ENCODE measurements at places on chromosomes 7 and 10.

- no peaks in the 10 kb centered on the region for H3K36me3 ChIP-seq
- H3K27me3 ChIP-seq = no peaks in the 10 kb centered on the region
- peak; percentile 86 for DNase-seq
- peaks cover 2% of the 10 kb centered on the region for H3K4me1 ChIP-seq
- H3K4me3 ChIP-seq = no peak overlapping the region
These were observed 32.2 kb downstream of the FOXL3 start for GRCh38 chr7:322111-322671.

- peak overlapping the region; percentile 78 for H3K4me3 ChIP-seq
- peak overlapping the region; percentile 34 for H3K27ac ChIP-seq
- DNase-seq = no peak
- H3K4me1 ChIP-seq = no peaks in the 10 kb centered on the region
- H3K27me3 ChIP-seq = no peaks in the 10 kb centered on the region
- H3K36me3 ChIP-seq = no peaks in the 10 kb centered on the region
These were observed 16.0 kb downstream of the MYOZ1 start for GRCh38 chr10:73625004-73625883.

GRCh38 chr10:121426307-121426706 is 171.9 kb downstream of the FGFR2 start:
- no peaks in the 10 kb centered on the region for H3K4me1 ChIP-seq
- no peak overlapping the region for H3K27ac ChIP-seq
- no peak overlapping the region for H3K4me3 ChIP-seq
- DNase-seq = no peak
- H3K36me3 ChIP-seq = no peaks in the 10 kb centered on the region

DNA sequence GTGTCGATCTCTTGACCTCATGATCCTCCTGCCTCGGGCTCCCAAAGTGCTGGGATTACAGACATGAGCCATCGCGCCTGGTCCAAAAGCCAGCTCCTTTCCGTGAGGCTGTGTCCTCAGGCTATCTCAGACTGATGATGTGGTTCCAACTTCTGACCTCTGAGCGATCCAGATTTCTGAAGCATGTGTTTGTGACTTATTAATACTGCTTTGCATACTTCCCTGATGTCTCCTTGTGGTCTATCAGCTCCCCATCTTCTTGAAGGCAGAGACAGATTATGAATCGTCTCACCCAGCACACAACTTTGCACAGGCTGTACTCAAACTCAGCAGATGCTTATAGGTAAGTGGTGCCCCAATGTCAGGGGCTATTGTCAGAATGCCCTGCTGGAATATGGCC is 2.0 kb upstream of the PLPP4 start:
- H3K27me3 ChIP-seq = peaks cover 5% of the 10 kb centered on the region
- no peak overlapping the region for H3K27ac ChIP-seq
- no peak overlapping the region for H3K4me3 ChIP-seq
- peaks cover 10% of the 10 kb centered on the region for H3K4me1 ChIP-seq

DNA sequence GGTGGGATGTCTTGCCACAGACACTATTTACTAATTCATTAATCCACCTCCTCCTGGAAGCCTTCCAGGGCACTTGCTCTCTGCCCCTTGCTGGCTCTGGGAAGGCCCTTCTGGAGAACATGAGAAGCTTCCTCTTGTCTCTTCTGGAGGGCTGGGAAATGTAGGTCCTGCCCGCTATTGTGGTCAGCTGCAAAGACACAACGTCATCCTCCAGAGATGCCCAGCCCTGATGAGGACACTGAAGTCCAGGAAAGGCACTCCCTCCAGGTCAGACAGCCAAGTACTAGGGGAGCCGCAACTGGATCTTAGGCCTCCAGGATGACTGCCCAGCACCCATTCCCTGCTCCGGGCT is 9.6 kb upstream of the TACR2 start:
- no peak for DNase-seq
- H3K4me3 ChIP-seq = no peak overlapping the region
- no peak overlapping the region for H3K27ac ChIP-seq

DNA sequence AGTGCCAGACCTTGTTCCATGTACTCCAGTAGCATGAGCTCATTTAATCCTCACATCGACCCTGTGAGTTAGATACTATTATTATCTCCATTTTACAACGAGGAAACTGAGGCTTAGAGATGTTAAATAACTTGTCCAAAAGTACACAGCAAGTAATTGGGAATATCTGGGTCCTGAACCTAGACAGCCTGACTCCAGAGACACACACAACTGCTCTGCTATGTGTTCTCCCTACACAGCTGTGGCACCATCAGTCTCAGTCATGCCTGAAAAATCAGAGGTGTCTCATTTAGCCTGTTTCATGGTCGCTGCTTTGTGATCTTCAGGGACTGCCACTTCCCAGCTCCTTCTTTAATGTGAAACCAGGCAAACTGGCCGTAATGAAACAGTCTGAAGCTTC is 56.5 kb downstream of the COL1A2 start:
- peaks cover 3% of the 10 kb centered on the region for H3K4me1 ChIP-seq
- no peak overlapping the region for H3K27ac ChIP-seq
- no peak for DNase-seq
- no peaks in the 10 kb centered on the region for H3K27me3 ChIP-seq

- H3K4me3 ChIP-seq = no peak overlapping the region
- DNase-seq = no peak
- no peak overlapping the region for H3K27ac ChIP-seq
- no peaks in the 10 kb centered on the region for H3K36me3 ChIP-seq
These were observed 56.3 kb downstream of the PLXNA4 start for GRCh38 chr7:132519936-132520335.

DNA sequence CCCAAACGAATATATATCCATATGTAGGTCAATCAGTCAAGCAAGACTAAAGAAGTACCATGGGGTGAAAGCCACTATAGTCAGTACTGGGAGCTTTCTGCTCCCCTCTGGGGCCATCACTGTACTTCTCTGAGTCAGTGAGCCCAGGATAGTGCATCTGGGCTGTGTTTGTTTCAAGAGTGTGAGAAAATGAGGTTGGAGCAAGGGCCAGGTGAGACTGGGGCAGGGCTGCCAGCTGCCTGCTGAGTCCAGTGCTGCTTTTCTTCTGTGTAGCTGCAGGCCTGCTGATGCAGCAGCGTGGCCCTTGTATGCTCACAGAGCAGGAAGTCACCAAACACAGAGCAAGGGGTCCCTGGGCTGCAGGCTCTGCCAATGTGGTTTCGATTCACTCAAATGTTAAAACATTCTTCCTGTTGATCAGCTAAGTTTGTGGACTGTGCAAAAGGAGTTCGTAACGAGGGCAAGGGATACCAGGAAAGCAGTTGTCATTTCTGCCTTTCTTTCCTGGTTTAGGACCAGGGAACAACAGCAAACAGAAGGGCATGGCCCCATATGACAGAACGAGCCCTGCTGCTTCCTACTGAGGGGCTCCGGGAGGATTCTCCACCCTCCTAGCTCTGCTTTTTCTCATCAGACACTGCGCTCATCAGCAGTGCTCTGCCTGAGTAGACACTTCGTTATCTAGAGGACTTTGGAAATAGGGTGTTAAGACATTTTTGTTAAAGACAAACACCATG is 65.4 kb upstream of the TNS3 start:
- H3K27ac ChIP-seq = no peak overlapping the region
- no peaks in the 10 kb centered on the region for H3K36me3 ChIP-seq
- no peak overlapping the region for H3K4me3 ChIP-seq
- H3K4me1 ChIP-seq = no peaks in the 10 kb centered on the region
- H3K27me3 ChIP-seq = no peaks in the 10 kb centered on the region
- no peak for DNase-seq

DNA sequence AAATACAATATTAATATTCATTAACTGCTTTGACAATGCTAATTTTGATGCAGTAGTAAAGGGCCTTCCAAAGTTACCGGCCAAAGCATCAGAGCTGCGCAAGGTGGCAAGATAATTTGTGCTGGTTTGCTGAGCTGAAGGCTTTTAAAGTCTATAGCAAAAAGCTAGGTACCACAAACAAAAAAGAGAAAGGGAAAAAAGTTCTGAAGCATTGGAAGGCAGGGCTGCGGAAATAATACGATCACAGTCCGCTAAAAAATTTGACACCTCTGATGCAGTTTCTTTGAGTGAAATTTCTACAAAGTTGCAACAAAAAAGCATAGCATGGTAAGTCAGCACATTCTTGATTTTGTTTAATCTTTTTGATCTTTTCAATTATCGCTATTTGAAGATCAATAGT is 175.6 kb downstream of the TCF7L2 start:
- H3K36me3 ChIP-seq = no peaks in the 10 kb centered on the region
- H3K27ac ChIP-seq = no peak overlapping the region
- no peaks in the 10 kb centered on the region for H3K27me3 ChIP-seq
- DNase-seq = no peak
- H3K4me3 ChIP-seq = no peak overlapping the region
- H3K4me1 ChIP-seq = peaks cover 11% of the 10 kb centered on the region

- H3K27ac ChIP-seq = no peak overlapping the region
- H3K36me3 ChIP-seq = peaks cover 11% of the 10 kb centered on the region
- no peaks in the 10 kb centered on the region for H3K27me3 ChIP-seq
- no peaks in the 10 kb centered on the region for H3K4me1 ChIP-seq
- H3K4me3 ChIP-seq = no peak overlapping the region
These were observed 150.6 kb downstream of the TPST1 start for GRCh38 chr7:66355756-66356155.

DNA sequence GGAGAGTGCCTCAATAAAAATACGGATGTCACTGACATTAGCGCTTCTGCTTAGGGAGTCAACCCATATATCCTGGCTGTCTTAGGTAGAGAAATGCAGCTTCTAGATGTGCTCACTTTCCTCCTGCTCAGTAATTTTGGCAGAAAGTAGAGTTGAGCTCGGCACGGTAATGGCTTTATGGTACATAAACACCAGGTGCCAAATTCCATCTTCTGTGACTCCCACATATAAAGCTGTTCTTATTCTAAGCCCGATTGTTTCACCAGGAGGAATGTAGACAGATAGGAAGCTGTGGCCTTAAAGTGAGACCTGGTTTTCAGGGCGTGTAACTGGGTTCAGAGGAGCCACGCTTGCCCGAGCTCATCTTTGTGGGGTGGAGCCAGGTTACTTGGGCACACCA is 143.7 kb downstream of the CREB5 start:
- no peak overlapping the region for H3K27ac ChIP-seq
- peaks cover 3% of the 10 kb centered on the region for H3K27me3 ChIP-seq
- H3K36me3 ChIP-seq = no peaks in the 10 kb centered on the region
- no peak overlapping the region for H3K4me3 ChIP-seq
- DNase-seq = no peak

DNA sequence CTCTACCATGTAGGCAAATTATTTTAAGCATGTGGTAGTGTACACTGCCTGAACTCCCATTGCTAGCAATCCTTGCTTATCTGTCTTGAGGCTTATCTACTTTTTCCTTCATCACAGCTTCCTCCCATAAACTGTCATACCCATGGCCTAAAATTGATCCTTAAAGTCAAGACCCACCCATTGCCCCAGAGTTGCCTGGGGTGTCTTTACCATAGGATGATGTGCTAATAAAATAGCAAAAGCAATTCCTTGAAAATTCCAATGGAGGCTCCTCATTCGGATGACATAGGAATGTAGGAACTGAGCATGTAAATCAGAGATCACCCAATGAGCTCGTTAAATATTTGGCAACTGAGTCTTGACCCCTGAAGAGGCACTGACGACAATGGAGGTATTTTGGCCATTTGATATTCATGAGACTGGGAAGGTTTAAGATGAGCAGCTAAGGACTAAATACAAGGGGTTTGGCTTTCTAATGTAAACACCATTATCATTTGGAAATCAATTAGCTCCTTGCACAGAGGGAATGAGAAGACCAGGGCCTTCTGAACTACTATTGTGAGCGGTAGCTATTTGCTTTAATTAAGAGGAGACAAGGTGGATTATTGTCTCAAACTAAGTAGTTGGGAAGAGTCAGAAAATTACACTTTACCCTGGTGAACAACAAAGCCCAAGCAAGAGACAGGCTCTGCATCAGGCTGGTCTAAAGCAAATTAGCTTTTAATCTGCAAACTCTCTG is 234.9 kb downstream of the GATA3 start:
- H3K4me3 ChIP-seq = no peak overlapping the region
- H3K27ac ChIP-seq = no peak overlapping the region
- H3K4me1 ChIP-seq = no peaks in the 10 kb centered on the region
- no peaks in the 10 kb centered on the region for H3K36me3 ChIP-seq

DNA sequence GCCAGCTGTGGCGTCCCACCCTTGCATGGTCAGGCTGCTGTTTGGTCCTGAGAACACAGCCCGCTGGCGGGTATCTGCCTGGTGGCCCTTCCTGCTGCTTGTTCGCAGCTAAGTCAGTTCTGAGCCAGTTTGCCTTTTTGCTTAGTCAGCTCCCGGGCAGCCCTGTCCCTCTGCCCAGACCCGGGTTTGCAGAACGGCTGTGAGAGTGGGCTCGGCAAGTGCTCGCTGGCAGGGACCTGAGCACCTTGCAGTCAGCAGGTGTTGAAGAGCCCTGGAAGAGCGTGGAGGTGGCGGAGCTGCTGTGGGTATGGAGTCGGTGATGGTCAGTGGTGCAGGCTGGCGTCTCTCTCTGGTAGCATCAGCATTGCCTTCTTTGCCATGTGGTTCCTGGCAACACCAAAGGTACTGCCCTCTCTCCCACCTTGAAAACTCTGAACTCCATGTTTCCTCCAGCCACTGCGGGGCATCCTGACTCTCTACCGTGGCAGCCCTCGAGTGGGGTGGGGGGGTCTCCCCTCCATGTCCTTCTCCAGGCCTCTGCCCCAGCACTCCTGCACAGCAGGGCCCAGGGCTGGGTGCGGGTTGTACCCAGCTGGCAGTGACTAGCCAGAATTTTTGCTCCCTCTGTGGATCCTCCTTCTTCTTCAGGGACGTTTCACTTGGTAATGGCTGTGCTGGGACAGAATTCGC is 4.6 kb downstream of the INPP5A start:
- DNase-seq = no peak
- H3K4me1 ChIP-seq = peaks cover 52% of the 10 kb centered on the region
- H3K27ac ChIP-seq = no peak overlapping the region

DNA sequence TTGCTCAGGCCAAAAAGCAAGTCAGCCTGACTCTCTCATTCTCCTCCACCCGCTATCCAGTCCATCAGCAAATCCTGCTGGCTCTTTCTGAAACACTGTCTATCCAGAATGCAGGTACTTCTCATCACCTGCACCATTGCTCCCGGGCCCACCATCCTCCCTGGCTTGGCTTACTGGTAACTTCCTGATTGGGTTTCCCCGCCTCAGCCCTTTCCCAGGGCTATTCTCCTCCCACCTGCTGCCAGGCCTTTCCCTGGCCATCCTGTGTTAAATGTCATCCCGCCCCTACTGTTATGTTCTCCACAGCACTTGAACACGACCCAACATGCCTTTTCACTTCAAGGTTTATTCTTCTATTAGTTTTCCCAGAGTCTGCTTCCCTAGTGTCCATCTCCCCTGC is 124.0 kb downstream of the CNNM2 start:
- no peaks in the 10 kb centered on the region for H3K27me3 ChIP-seq
- no peak overlapping the region for H3K27ac ChIP-seq
- no peaks in the 10 kb centered on the region for H3K36me3 ChIP-seq

GRCh38 chr7:447523-447922 is 72.1 kb downstream of the PDGFA start:
- H3K4me1 ChIP-seq = no peaks in the 10 kb centered on the region
- H3K27me3 ChIP-seq = no peaks in the 10 kb centered on the region
- H3K4me3 ChIP-seq = no peak overlapping the region
- no peak for DNase-seq
- no peak overlapping the region for H3K27ac ChIP-seq
- no peaks in the 10 kb centered on the region for H3K36me3 ChIP-seq

GRCh38 chr7:140034421-140034820 is 28.3 kb downstream of the PARP12 start:
- H3K36me3 ChIP-seq = peaks cover 25% of the 10 kb centered on the region
- DNase-seq = no peak
- H3K4me1 ChIP-seq = no peaks in the 10 kb centered on the region
- H3K4me3 ChIP-seq = no peak overlapping the region
- no peak overlapping the region for H3K27ac ChIP-seq

- no peak overlapping the region for H3K27ac ChIP-seq
- H3K36me3 ChIP-seq = no peaks in the 10 kb centered on the region
- no peaks in the 10 kb centered on the region for H3K27me3 ChIP-seq
- H3K4me3 ChIP-seq = no peak overlapping the region
These were observed 39.9 kb upstream of the SORCS3 start for GRCh38 chr10:104601166-104601565.

All from liver (tissue), 10 donors.